ENCODE measurements at places on chromosomes 3 and 15. TPM values are rescaled to one million over a fixed set of nuclear protein-coding genes. Genes with fewer than 3 reads are reported as not detected.

The FBXO40 gene
- not detected for total RNA-seq

DNA sequence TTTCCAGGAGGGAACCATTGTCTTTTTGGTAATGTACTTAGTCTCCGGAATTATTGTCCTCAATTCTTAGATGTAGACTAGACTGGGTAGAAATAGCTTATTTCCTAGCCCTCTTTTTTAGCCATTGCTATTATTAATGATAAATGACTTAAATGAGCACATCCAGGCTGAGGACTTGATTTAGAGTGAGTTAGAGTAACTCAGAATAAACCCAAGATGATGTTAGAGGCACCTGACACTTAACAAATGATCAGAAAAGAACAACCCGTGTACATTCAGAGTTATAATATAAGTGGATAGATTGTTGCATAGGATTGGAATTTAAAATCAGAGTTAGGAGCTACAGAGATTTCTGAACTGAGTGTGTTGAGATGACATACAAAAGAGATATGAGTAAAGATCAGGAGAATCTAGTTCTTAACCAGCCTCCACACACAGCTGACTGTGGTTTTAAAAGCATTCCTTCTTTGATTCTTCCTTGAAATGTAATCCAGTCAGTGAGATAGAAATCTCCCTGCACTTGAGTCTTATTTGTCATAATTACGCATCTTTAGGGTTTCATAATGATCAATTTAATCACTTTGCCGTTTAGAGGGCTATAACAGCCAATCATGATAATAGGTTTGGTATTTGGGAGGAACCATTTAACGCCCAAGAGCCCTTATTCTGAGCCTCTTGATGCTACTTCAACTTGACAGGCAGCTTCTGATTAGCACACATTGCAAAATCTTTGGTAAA lies 366.5 kb downstream of the GAP43 start:
- DNase-seq = no peak

DNA sequence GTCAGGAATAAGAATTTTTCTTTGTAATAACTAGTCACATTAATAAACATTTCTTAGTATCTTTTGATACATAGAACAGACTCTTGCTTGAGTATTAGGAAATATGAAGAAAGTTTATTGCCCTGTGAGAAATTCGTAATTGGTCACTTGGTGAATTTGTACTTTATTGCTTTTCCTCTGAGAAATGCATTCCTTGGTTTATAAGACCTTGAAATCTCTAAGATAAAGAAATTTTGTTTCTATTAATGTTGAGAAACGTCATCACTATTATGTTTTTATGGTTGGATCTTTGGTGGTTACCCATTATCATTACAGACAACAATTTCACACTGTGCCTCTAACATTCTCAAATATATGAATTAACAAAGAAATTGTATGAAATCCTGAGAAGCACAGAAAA lies 652.0 kb upstream of the NECTIN3 start:
- no peak for DNase-seq

The ASB14 gene
- total RNA-seq = not detected

GRCh38 chr3:155704771-155705559 lies 39.9 kb downstream of the PLCH1 start:
- no peak for DNase-seq

DNA sequence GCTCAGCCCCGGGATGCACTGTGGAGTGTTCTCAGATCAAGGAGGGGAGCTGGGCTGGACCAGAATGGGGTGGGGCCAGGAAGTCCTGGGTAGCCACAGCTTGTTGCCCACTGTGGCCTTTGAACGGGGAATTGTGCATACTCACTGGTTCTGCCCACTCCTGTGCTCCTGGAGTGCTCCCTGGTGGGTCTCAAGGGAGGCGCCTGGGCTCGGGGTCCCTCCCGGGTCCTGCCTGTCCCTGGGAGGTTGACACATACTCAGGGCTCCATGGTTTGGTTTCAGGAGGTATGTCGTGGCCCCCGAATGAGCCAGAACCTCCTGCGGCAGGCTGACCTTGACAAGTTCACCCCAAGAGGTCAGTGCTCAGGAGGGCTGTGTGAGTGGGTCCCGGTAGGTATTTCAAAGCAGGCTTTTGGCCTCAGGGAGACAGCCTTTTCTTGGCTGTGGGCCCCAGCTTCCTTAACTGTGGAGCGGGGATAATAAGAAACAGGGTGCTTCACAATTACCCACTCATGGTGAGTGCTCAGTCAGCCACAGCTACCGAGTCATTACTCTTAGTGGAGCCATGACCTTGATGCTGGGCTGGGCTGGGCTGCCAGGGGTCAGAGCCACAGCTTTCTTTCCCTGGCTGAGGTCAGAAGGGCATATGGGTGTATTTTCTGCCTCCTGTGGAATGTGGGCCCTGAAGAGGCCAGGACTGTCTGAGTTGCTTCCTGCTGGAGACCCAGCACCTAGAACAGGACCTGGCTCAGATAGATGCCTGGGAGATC lies 7.6 kb downstream of the DNAH1 start:
- DNase-seq = no peak

GRCh38 chr3:13508496-13508895 lies 28.4 kb downstream of the HDAC11 start:
- no peak for DNase-seq

DNA sequence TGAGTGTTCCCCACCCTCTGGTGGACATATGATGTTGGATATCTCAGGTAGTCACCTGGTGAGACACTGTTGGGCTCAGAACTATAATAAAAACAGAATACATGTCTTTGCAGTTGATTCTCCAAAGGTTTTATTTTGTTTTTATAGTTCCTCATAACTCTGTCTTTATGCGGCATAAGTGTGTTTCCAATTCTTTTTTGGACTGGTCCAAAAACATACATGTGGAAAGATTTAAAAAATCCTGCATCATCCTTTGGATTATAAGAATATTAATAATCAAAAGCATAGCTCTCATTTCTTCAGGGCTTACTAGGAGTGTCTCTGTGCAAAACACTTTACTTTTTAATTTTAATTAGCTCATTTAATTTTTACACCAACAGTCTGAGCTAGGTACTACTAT lies 71.0 kb upstream of the ANKRD34C start:
- DNase-seq = no peak

DNA sequence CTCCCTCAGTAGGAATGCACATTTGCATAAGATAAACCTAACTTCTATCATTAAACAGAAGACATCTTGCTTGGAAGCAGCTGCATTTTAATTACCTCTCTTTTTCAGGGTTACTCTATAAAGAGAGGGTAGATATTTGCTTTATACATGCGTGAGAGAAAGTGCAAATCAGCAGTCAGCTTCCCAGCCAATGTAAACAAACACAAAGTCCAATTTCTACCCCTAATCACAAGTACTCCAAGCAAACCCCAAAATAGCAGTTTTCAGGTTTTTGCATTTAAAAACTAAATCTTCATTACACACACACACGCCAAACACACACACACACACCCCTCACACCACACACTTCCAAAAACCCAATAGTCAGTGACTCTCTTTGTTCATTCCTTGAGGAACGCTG lies 303.9 kb upstream of the ALCAM start:
- no peak for DNase-seq

The BTBD1 gene
- total RNA-seq = 33.6 TPM

DNA sequence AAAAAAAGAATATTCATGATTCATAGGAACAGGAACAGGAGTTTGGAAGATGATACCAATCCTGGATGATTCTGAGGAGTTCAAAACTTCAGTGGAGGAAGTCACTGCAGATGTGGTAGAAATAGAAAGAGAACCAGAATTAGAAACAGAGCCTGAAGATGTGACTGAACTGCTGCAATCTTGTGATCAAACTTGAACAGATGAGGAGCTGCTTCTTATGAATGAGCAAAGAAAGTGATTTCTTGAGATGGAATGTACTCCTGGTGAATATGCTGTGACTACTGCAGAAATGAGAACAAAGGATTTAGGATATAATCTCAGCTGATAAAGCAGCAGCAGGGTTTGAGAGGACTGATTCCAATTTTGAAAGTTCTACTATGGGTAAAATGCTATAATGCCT lies 72.7 kb downstream of the GSK3B start:
- no peak for DNase-seq

- DNase-seq = no peak
Observed at GRCh38 chr15:42367041-42367440, 7.7 kb downstream of the CAPN3 start.

DNA sequence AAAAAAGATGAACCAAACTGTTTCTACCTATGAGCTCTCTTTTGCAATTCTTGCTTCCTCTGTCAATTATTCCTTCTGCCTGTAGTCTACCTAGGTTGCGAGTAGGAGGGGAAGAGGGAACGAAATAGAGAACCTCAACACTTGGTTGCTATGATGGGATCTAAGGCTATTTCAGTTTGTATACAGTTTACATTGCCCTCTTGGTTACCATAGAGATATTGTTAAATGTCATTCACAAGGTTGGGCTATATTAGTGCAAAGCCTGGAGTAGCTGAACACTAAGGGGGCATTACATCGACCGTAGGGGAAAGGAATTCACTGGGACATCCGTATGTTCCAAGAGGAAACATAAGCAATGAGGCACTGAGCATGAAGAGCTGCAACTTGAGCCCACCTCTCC lies 276.9 kb downstream of the GBE1 start:
- no peak for DNase-seq

DNA sequence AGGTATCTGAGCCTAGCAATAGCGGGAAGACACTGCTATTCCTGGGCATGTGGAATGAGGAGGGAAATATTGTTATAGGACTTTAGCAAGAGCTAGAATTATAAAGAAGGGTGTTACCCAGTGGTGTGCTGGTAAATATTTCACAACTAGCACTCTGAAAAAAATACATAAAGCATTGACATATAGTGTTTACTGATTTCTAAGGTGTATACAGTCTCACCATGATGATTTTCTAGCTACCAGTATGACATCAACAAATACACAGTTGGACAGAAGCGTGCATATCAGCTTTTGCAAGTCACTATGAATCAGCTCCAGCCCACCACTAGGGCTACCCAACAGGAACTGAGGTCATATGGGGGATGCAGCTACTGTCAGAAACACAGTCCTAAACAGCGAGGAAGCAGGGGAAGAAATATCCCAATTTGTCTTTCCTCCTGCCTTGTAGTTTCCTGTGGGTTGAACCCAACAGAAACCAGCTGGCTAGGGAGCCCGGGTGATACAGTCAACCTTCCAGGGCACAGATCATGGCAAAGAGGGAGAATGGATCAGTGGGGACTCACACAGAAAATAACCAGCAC lies 39.6 kb downstream of the HGD start:
- DNase-seq = no peak

Measured in CD8-positive, alpha-beta T cell (primary cell).